ENCODE measurements at places on chromosomes 5 and 9. TPM values are rescaled to one million over a fixed set of nuclear protein-coding genes. Genes with fewer than 3 reads are reported as not detected.

DNA sequence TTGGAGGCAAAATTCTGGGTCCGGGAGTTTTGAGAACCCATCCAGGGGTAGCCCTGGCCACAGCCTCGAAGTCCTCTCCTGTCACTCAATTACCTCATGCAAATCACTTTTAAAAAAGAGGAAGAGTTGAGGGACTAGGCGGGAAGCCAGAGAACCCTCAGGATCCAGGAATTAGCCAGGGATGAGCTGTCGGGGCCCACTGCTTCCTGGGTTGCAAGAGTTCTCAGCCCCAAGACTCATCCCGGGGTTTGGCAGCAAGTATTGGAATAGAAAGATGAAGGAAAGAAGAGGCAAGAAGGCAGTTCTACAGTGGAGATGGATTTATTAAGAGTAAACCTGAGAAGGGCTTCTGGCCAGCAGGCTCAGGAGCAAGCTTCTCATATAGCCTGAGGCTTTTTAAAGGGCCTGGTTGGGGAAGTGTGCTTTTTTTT lies 25.6 kb downstream of the C9orf50 start:
- no peak for DNase-seq

DNA sequence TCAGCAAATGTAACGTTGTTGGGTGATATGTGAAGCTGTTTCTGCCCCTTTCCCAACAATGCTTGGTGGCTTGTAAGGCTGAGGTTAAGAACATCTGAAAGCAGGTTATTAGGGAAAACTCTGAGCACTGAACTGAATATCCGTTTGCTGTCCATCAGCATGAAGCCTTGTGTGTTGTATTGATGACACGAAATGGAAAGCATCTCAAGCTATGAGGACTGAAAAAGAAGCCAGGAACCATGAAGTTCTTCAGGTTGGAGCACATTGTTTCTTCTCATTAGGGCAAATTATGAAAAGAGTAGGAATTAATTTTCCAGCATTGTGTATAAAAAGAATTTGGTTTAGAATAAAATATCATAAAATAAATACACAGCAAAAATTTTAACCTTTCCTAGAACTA lies 106.8 kb downstream of the IZUMO3 start:
- no peak for DNase-seq

- DNase-seq: no peak
These were observed 142.4 kb downstream of the ST8SIA4 start for GRCh38 chr5:100760688-100761087.

Gene ALDH1A1
- total RNA-seq: 2.9 TPM

Gene PTCH1
- total RNA-seq: 26.0 TPM

Gene FRMPD1
- 0.52 TPM for total RNA-seq

- DNase-seq: no peak
These were observed 14.1 kb upstream of the SEMA5A start for GRCh38 chr5:9559965-9560364.

Gene MTRR
- 47.0 TPM for total RNA-seq

DNA sequence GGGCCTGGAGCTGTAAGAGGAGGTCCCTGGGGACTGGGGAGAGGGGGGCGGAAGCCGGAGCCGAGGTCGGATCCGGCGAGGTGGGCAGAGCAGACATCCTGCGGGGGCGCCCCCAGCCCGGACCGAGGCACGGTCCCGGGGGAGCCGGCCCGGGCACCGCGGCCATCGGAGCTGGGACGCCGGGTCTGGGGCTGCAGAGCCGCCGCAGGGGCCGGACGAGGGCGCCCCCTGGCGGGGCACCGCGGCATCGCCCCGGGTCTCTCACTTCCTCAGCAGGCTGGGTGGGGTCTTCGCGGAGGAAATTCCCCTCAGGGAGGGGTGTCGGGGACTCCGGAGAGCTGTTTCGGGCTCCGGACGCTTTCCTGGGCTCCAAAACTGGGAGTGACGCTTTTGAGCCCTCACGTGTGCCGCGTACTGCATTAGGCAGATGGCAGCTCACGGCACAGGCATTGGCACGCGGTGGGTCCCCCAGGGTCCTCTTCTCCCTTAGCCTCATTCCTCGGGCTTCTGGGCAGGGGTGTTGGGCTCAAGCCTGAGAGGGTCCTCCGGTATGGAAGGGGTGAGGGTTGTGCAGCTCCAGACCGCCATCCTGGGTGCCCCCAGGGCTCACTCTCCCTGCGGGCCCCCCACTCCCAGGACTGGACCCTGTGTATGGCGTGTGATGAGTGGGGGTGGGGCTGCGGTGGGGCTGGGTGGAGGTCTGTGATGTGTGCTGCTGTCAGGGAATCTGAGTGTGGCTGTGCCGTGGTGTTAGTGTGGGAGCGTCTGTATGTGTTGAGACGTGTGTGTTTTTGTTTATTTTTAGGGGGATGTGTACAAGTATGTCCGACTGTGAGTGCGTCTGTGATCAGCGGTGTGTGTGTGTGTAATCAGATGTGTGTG lies 29.6 kb downstream of the LHX2 start:
- peak; percentile 88 for DNase-seq

Gene NEUROG1
- total RNA-seq: not detected

DNA sequence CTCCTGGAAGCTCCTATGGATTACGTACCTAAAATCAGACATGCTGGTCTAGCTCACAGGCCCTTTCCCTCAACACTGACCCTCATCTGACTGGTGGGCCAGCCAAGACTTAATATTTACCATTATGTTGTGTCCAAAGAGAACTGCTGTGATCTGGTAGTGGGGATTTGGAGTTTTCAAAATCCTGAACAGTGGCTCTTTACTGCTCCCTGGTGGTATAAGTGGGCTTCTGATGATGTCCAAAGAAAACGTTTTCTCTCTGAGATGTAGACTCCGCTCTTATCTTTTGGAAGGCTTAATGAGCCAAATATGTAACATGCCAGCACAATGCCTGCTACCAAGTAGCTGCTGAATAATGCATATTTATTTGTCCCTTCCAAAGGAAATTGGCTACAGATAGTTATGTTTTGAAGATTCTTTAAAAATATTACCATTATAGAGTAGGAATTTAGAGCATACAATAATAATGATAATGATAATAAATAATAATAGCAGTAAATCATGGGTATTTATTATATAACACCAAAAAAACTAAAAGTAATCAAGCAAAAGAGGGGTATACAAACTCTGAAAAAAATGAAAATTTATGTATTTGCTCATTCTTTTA lies 406.6 kb upstream of the TNC start:
- DNase-seq: peak; percentile 72

GRCh38 chr5:407801-408268 lies 35.1 kb upstream of the EXOC3 start:
- no peak for DNase-seq

Gene PPP6C
- total RNA-seq: 29.0 TPM

Gene ZCCHC7
- total RNA-seq: 20.7 TPM

Gene OR1J2
- not detected for total RNA-seq

Gene INPP5E
- 32.7 TPM for total RNA-seq

GRCh38 chr5:133460172-133460758 lies 152.1 kb downstream of the FSTL4 start:
- DNase-seq: peak; percentile 89

- DNase-seq: no peak
These were observed 268.2 kb downstream of the BRINP1 start for GRCh38 chr9:119101048-119101447.

DNA sequence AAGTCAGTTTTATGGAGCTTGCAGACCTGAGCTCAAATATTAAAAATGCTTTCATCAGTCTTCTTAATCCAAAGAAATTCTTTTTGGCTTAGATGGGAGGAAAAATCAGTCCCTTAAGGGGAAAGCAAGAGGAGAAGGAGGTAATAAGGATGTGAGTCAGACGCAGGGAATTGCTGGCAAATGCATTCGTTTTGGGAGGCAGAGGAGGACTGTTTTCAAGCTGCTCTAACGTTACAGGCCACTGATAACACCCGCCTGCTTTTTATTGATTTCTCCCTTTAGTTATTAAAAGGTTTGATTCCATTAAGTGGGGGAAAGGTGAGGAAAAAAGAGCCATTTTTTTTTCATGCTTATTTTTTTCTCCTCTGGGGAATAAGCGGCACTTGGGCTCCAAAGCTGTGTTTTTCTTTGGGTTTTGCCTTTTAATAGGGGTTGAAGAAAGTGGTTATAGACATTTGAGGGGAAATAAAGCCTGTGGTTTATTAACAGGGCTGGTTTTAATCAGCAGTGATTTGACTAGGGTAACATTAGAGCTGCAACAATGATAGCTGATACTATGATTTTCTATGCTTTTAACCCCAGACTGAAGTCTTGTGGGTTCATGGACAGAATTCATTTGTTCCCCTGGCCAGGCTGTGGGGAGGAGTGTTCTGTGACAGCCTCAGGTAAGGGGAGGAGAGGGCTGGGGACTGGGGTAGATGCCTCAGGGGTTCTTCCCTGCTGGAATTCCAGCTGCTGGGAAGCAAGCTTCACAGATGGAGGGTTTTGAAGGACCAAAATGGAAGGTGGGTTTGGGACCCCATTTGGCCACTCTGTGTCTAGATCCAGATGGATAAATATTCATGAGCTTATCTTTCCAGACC lies 225.2 kb downstream of the GAS1 start:
- no peak for DNase-seq

DNA sequence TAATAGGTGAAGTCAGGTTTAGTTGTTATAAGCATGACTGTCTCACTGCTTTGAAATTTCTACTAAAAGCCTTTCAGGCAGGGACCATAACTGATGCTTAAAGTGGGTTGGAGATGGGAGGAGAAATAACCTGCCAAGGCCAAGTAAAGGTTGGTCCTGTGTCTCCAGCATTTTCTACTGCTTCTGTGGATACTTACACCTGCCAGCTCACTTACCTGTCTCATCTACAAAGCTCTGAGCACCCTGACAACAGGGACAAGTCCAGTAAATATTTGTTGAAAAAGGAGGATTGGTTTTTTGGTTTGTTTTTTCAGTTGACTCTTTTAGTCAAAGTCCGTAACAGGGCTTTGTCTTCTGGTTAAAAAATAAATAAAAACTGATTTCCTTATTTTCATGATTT lies 38.6 kb downstream of the GRAMD2B start:
- DNase-seq: no peak

GRCh38 chr5:159971931-159972461 lies 36.9 kb upstream of the TTC1 start:
- DNase-seq: peak; percentile 78

GRCh38 chr5:2163940-2164490 lies 281.3 kb upstream of the IRX4 start:
- DNase-seq: no peak

DNA sequence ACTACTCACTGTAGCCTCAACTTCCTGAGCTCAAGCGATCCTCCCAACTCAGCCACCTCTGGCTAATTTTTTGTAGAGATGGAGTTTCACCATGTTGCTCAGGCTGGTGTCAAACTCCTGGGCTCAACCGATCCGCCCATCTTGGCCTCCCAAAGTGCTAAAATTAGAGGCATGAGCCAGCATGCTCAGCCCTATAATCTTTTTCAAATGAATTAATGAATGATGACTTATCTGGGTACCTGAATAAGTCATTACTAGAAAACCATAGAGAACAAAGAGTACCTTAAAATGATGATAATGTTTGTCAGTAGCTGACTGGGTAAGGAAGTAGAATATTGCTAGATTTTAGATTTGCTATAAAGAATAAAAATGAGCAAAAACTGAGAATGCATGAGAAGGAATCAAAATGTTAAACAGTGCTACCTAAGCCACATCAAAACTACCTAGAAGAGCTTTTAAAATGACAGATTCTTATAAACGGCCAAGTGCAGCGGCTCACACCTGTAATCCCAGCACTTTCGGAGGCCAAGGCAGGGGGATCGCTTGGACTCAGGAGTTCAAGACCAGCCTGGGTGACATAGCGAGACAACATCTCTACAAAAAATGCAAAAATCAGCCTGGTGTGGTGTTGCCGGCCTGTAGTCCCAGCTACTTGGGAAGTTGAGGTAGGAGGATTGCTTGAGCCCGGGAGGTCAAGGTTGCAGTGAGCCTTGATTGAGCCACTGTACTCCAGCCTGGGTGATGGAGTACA lies 13.6 kb downstream of the FNBP1 start:
- DNase-seq: no peak

- DNase-seq: no peak
These were observed 6.3 kb downstream of the DAPK1 start for GRCh38 chr9:87503927-87504326.

GRCh38 chr9:116156621-116157314 lies 3.2 kb downstream of the PAPPA start:
- peak; percentile 90 for DNase-seq

DNA sequence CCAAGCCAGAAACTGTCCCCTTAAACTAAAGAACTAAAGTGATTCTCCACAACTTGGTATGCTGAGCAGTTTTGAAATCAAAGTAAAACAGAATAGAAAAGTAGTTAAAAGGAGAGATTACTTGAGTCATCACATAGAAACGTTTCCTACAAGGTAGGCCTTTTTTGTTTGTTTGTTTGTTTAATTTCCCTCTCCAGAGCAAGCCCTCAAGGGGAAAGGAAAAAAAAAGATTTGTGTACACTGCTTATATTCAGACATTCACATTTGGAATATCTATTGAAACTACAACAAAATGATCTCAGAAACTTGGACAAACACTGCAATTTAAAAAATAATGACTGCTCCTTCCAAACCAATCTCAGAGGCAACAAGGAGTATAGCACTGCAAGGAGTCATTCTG lies 304.7 kb upstream of the NREP start:
- DNase-seq: no peak

DNA sequence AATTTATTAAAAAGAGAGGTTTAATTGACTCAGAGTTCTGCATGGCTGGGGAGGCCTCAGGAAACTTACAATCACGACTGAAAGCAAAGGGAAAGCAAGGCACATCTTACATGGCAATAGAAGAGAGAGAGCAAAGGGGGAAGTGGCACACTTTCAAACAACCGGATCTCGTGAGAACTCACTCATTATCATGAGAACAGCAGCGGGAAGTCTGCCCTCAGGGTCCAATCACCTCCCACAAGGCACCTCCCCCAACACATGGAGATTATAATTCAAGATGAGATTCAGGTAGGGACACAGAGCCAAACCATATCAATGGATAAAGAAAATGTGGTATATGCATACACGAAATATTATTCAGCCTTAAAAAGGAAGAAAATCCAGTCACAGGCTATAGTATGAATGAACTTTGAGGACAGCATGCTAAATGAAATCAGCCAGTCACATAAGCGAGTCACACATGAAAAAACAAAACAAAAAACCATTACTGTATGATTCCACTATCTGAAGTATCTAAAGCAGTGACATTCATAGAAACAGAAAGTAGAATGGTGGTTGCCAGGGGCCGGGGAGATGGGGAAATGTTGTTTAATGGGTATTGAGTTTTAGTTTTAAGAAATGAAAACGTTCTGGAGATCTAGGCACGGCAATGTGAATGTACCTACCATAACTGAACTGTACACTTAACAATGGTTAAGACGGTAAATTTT lies 83.4 kb upstream of the PCA3 start:
- DNase-seq: no peak

- DNase-seq: no peak
These were observed 328.8 kb downstream of the PRELID2 start for GRCh38 chr5:145506185-145506850.

Gene ERCC8
- total RNA-seq: 9.8 TPM

Gene STC2
- total RNA-seq: 4.8 TPM

Measured in endodermal cell (in vitro differentiated cells).